ENCODE measurements at places on chromosomes 6 and 20. TPM values are rescaled to one million over a fixed set of nuclear protein-coding genes. Genes with fewer than 3 reads are reported as not detected.

DNA sequence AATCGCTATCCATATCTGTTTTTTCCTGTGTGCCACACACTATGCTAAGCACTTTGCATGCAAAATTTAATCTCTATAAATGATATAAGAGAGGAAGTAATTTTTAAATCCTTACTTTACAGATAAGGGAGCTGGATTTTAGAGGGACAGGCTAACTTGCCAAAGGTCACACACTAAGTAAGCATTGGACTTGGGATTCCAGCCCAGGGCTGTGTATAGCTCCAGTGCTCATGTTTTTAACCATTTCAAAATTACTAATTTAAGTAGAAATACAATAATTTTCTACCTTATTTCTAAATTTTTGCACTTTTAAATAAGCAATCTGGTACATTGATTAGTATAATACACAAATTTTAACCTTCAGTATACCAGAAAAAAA, 144.6 kb downstream of the UST start:
- no peak for DNase-seq

JAG1 gene
- 113 TPM for total RNA-seq

NKX2-2 gene
- not detected for total RNA-seq

DNA sequence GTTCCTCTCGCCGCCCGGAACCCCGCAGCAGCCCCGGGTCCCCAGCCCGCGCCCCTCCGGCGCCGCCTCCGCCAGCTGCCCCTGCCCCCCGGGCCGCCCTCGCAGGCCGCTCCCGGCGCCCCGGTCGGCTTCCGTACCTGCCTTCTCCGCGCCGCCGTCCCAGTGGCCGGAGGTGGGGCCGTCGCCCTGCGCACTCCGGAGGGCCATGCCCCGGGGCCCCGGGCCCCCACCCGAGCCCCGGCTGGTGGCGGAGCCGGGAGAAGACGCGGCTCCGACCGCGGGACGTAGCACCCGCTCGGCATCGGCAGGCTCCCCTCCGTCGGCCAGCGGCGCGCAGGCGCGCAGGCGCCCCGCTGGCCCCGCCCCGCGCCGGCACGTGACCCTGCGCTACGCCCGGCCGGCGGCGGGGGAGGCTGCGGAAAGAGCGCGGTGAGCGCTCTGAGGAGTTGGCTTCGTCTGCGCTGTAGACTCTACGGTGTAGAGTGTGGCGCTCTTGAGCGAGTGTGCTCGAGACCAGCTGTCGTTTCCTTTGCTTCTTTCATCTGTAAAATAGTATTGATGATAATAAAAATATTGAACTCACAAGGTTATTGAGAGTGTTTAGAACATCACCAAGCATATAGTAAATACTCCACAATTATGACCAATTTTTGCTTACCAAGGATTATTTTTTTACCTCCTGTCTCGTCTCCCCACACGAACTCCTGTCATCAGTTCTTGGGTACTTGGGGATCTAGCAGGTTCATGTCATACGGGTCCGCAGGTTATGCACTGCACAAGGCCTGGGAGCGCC, at the start of gene TBC1D20:
TBC1D20 (minus strand) TSS at position 335 of the 793 bp plus-strand sequence; CDS start at position 207, 128 bp downstream.
- DNase-seq = peak; percentile 88

- DNase-seq = peak; percentile 40
Measured at GRCh38 chr20:4949833-4950178, 51.5 kb downstream of the SLC23A2 start.

GRCh38 chr6:135418040-135418760, 79.3 kb downstream of the AHI1 start:
- no peak for DNase-seq

- peak; percentile 56 for DNase-seq
Measured at GRCh38 chr6:99334526-99335127, 14.8 kb downstream of the FAXC start.

Data from dermis microvascular lymphatic vessel endothelial cell (primary cell).